ENCODE measurements at places on chromosomes 6 and 20.

- no peak for DNase-seq
Observed at GRCh38 chr6:5102267-5102970, 17.3 kb downstream of the PPP1R3G start.

DNA sequence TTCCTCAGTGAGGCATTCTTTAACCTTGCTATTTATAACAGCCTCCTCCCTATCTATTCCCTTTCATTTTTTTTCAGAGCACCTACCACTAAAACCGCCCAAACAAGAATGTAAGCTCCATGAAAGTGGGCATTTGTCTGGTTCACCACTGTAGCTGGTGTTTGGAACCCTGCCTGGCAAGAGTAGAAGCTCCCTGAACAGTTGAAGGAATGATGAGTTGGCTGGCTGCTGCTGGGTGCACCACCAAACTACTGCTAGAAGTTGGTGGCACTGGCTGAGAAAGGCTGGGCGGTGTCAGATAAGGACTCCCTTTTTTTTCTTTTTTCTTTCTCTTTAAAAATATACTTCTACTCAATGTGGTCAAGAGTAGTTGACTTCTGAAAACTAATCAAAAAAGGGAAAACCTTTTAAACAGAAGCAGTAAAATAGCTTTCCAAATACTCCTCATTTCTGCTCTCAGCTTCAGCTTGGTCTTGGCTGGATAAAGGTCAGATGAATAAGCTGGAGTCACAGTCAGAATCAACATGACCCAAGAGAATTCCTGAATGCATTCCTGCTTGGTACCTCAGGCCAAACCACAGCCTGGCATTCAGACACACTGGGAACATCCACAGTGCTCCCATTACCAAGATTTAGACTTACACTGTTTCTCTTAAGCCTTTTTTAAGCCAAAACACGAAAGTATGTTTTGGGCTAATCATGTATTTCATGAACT is 38.0 kb downstream of the RTN4IP1 start:
- DNase-seq = no peak

DNA sequence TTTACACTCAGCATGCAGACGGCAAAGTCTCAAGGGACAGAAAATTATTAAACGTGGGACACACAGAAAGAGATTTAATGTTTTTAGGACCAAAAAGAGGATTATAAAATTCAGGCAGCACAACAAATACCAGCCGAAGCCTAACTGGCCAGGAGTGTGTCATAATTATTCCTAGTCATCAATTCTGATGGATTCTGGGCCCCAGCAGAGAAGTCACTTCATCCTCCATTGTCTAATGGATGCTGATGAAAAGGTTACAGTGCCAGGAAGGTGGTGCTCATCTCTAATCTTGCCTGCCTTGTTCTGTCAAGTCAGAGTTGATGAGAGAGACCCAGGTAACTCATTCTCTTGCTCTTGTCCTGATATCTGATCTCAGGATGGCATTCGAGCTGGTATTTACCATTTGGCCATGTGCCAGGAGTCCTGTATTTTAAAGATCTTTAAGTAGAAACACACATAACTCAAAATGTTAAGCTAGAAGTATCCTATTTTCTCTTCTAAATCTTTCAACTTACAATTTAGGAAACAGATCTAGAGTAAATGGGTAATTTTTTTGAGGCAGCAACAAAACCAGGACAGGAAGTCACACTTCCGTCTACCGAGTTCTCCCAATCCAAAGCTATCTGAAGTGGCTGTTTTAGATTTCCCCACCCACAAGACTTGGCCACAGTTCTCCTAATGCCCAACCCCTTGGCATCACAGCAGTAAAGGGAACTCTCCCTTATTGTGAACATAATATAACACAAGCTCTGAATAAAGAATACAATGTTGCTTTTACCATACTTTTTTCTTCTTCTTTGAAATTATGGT is 50.0 kb downstream of the ADAT2 start:
- DNase-seq = peak; percentile 11

DNA sequence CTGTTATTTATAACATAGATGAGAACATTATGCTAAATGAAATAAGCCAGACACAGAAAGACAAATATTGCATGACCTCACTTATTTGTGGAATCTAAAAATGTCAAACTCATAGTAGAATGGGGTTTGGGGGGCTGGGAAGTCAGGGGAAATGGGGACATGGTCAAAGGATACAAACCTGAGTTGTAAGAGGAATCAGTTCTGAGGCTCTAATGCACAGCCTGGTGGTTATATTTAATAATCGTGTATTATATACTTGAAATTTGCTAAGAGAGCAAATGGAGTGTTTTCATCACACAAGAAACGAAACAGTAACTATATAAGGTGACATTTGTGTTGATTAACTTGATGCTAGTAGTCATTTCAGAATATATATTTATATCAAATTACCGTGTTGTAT is 40.8 kb upstream of the GFOD1 start:
- peak; percentile 12 for DNase-seq

- no peak for DNase-seq
Observed at GRCh38 chr6:16493802-16494201, 255.4 kb downstream of the GMPR start.

DNA sequence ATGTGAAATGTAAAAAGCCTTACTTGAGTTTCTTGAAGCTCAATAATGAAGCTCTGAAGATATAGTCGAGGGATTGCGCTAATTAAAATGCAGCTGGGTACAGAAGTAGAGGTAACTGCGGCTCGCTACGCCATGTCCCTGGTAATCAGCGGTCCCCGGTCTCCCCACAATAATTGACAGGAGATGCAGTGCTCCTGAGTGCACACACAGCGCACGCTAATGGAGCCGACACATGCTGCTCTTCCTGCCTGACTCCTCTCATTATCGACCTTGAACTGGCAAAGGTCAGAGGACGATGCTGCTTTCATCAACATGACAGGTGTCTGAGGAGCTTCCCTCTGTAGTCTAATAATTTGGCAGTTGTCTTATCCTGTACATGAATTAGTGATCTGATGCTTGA is 365.9 kb downstream of the RNF144B start:
- no peak for DNase-seq

All from NCI-H2081 (cell line).